ENCODE measurements at places on chromosomes 3 and 15.

DNA sequence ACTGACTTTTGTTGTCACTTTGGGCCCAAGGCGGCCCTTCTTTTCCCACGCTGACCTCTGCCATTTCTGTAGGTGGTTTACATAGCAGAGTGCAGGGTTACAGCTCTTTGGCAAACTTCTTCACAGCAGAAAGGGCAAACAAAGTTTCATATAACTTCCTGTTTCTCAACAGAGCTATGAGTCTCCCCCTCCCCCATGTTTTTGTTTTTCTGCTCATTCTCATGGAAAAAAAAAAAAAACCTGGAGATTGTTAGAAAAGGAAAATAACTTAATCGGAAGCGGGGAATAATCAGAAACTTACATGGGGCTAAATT, 342.0 kb upstream of the NR2F2 start:
- no peak for DNase-seq

DNA sequence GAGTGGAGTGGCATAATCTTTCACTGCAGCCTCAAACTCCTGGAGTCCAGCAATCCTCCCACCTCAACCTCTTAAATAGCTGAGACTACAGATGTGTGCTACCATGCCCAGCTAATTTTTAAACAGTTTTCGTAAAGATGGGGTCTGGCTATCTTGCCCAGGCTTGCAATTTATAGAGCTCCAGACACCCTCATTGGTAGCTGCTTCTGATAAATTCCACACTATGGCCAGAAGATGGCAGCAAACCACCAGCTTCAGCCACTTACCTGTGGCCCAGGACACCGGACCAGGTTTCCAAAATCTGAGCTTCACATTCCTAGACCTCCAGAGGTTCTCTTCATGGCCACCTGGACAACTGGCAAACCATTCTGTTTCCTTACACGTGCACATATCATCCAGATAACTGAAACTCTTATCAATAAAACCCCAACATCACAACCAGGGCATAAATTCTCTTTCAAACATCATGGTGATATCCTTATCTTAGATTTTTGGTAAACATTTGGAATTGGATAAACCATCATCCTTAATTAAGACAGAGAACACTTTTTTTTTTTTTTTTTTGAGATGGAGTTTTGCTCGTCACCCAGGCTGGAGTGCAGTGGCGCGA, 28.9 kb downstream of the FBXW12 start:
- peak; percentile 15 for DNase-seq

GRCh38 chr3:52321481-52321880, 5.4 kb downstream of the DNAH1 start:
- DNase-seq = no peak

GRCh38 chr15:42919308-42919707, 1.3 kb downstream of the TTBK2 start:
- no peak for DNase-seq

GRCh38 chr3:129994883-129995559, 20.5 kb downstream of the TRH start:
- DNase-seq = no peak

- no peak for DNase-seq
These were observed 218.6 kb downstream of the PTPRG start for GRCh38 chr3:61780016-61780415.

- DNase-seq = no peak
These were observed 26.6 kb downstream of the SEMA7A start for GRCh38 chr15:74406992-74407705.

- no peak for DNase-seq
These were observed at the start of gene SYNM for GRCh38 chr15:99104788-99105513. Gene SYNM, plus strand, starts transcription at chr15:99105080. Its CDS starts 120 bp downstream, at chr15:99105200.

GRCh38 chr3:36762918-36763849, 1.2 kb downstream of the DCLK3 start:
- no peak for DNase-seq

DNA sequence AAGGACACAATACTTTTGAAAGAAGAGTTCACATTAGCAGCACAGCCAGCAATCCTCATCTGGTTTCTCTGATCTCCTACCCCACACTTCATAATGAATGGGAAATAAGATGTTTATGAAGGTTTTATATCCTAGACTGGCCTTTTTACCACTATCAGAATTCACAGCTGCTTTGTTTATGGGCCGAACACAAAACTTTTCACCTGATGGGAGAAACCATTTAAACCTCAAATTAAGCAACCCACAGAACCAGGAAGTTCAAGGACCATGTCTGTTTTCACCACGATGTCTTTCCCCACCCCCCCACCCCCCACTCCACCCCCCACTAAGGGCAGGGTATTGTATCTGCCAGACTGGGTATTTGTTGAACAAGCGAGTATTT, 11.3 kb upstream of the SETD5 start:
- no peak for DNase-seq

DNA sequence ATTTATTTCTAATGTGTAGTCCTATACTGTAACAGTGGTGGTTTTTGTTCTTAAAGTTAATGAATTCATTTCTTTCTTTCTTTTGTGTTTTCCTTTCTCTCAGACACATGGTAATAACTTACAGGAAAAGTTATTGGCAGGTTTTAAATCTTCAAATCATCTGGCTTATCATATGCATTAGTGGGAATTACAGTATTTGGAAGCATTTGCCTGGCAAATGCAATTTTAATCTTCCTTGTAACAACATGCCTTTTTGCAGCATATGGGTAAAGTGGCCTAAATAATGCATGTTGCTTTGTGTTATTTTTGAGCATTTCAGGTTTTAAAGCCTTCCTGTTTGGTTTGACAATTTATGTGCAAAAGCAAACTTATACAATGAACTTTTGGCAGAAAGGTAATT, 66.8 kb downstream of the GALK2 start:
- no peak for DNase-seq

GRCh38 chr3:189629803-189630455, 1.3 kb upstream of the TP63 start:
- DNase-seq = no peak
